Activated CD8-positive, alpha-beta memory T cell treated with anti-CD3 and anti-CD28 coated beads for 1 hour (primary cell): ENCODE measurements at places on chromosomes 2 and 18.

DNA sequence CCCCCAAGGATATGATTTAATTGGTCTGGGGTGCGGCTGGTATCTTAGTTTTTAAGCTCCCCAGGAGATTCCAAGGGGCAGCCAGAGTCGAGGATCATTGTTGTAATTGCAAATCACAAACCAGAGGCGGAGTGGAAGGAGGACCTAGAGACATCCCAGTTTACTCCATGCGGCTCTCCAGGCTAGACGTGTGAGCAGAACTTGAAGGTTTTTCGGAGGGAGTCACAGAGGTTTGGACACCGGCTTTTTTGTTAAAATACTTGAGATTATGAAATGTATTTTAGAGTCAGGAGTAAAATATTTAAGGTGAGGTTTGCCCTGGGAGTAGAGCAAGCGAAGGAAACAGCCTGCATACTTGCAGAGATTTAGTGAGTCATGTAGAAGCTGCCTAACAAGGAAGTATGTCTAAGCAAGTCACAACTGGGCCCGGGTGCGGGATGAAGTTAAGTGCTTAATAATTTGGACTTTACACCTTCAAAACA lies 39.5 kb downstream of the TGOLN2 start:
- DNase-seq, result no peak

DNA sequence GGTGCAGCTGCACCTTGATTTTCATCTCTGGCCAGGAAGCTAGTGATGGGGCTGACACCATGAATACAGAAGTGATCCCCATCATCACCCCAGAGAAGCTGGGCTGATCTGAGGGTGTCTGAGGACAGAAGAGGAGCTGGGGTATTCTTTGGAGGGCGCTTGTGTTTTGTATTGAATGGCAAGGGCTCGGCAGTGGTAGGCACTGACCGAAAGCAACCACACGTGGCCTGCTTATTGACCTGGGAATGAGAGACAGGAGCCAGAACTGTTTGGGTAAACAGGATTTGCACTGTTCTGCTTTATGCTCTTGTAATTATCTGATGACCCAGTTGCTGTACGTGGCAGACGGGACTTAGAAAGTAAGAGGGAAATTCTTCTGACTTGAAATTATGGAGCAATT lies 62.6 kb upstream of the RPL31 start:
- DNase-seq, result no peak

GRCh38 chr2:60488291-60488690 lies 65.2 kb downstream of the BCL11A start:
- DNase-seq, result no peak

GRCh38 chr2:44168681-44169154 lies at the start of gene PPM1B:
TSS of gene PPM1B (plus strand) at chr2:44168875. CDS start at chr2:44201200, 32,325 bp downstream.
- DNase-seq, result peak; percentile 99

- no peak for DNase-seq
These were observed 124.7 kb upstream of the ZNF516 start for GRCh38 chr18:76619621-76620315.

GRCh38 chr2:223760838-223761502 lies 76.4 kb downstream of the AP1S3 start:
- DNase-seq, result no peak

DNA sequence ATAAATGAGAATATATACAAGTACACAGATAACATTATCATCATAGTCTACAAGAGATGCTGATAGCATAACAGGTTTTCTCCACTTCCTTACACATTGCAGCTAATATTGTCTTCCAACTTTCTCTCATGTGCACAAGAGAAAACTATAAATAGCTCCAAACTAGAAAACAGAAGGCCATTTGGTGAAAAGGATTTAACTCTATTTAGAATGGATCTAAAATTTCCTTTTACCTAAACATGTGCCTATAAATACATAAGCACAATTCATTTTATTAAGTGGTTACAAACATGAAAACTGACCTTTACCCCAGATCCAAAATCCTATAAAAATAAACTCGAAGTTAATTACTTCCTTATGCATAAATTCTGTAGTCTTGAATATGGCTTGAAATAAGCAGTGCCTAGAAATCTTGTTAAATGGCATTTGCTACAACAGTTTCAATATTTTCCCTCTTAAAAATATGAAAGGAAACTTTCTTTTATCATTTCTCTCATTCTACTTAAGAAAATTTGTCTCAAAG lies 41.6 kb downstream of the SLC25A12 start:
- no peak for DNase-seq

- DNase-seq, result no peak
These were observed 47.0 kb downstream of the INHBB start for GRCh38 chr2:120392923-120393322.

DNA sequence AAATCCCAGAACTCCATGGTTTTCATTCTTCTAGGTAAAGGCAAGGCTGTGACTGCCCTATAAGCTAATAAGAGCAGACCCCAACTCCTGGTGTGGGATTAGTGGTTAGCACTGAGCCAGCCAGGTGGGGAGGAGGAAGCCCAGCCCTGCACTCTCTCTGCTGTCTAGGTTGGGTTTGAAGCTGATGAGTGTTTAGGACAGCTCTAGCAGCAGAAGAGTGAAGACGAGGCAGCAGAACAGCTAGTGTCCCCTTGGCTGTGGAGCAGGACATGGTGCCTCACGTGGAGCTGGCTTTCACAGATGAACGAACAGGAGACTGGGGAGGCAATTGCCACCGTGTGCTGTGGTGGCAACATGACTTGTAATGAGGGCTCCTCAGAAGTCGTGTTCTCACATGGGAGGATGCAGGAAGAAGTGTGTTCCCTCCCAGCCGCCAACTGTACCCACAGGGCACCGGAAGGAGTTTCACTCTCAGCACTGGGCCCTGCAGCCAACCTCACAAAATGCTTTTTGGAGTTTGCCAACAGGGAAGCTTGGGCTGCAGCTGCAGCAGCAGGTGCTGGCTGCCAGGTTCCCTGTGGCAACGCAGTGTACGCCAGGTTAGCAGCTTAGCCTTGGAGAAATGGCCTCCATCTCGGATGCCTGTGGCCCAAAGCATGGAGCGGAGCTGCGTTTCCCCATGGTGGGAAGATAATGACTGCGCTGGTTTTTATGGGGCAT lies 328.2 kb downstream of the SETBP1 start:
- DNase-seq, result no peak

GRCh38 chr2:204312105-204312504 lies 233.2 kb upstream of the PARD3B start:
- DNase-seq, result no peak
